ENCODE measurements at places on chromosomes 12 and 14. TPM values are rescaled to one million over a fixed set of nuclear protein-coding genes. Genes with fewer than 3 reads are reported as not detected.

The CLEC9A gene
- total RNA-seq: not detected

The FBRSL1 gene
- total RNA-seq: 142 TPM

The SERPINA4 gene
- 0.09 TPM for total RNA-seq

The KRT72 gene
- not detected for total RNA-seq

The SLC16A7 gene
- 0.05 TPM for total RNA-seq

The GALNT9 gene
- 4.0 TPM for total RNA-seq

The SRGAP1 gene
- 12.0 TPM for total RNA-seq

The RD3L gene
- total RNA-seq: not detected

The BDKRB2 gene
- total RNA-seq: 1.1 TPM

The HOXC12 gene
- not detected for total RNA-seq

The A2ML1 gene
- total RNA-seq: not detected

The OR6C2 gene
- total RNA-seq: not detected

The WDHD1 gene
- 12.5 TPM for total RNA-seq

The AQP5 gene
- not detected for total RNA-seq

The C1S gene
- total RNA-seq: 43.7 TPM

The OR6C75 gene
- total RNA-seq: not detected

The MYBPC1 gene
- not detected for total RNA-seq

The PXMP2 gene
- 21.0 TPM for total RNA-seq

The PCED1B gene
- 15.9 TPM for total RNA-seq

The PPP1R1A gene
- total RNA-seq: 0.09 TPM

The SIX6 gene
- total RNA-seq: not detected

The SERPINA5 gene
- total RNA-seq: 0.27 TPM

The REC8 gene
- total RNA-seq: 3.2 TPM

The EID3 gene
- total RNA-seq: 5.4 TPM

The ANKS1B gene
- 0.51 TPM for total RNA-seq

The GDF3 gene
- total RNA-seq: not detected

The SLC11A2 gene
- total RNA-seq: 20.2 TPM

The NGB gene
- total RNA-seq: not detected

The DENND5B gene
- total RNA-seq: 10.6 TPM

The LRTM2 gene
- 0.05 TPM for total RNA-seq

The P2RX4 gene
- total RNA-seq: 18.4 TPM

The HOTAIR gene
- 0.12 TPM for total RNA-seq

The ZNF664 gene
- 54.5 TPM for total RNA-seq

The PLEKHH1 gene
- total RNA-seq: 2.7 TPM

The MTHFD1 gene
- total RNA-seq: 124 TPM

The HAL gene
- total RNA-seq: 0.74 TPM

The FSCB gene
- not detected for total RNA-seq

The WNT1 gene
- total RNA-seq: 0.21 TPM

The TAS2R13 gene
- not detected for total RNA-seq

The FOXG1 gene
- 0.25 TPM for total RNA-seq

The CMTM5 gene
- not detected for total RNA-seq

The SLC6A12 gene
- total RNA-seq: 1.2 TPM

The OR4Q3 gene
- total RNA-seq: not detected

The CCDC60 gene
- not detected for total RNA-seq

The ITGB7 gene
- 0.30 TPM for total RNA-seq

The DPPA3 gene
- not detected for total RNA-seq

The ZFHX2 gene
- total RNA-seq: 0.99 TPM

Data from A549 treated with dexamethasone at 1 μM for 4 hours (cell line).